Activated T-helper 1 cell treated with anti-CD3 and anti-CD28 coated beads, Interleukin-2, amount 50 U/mL, for 16 hours (primary cell): ENCODE measurements at places on chromosomes 2 and 18.

- no peak for DNase-seq
These were observed 164.3 kb upstream of the ARL4C start for GRCh38 chr2:234661175-234661574.

DNA sequence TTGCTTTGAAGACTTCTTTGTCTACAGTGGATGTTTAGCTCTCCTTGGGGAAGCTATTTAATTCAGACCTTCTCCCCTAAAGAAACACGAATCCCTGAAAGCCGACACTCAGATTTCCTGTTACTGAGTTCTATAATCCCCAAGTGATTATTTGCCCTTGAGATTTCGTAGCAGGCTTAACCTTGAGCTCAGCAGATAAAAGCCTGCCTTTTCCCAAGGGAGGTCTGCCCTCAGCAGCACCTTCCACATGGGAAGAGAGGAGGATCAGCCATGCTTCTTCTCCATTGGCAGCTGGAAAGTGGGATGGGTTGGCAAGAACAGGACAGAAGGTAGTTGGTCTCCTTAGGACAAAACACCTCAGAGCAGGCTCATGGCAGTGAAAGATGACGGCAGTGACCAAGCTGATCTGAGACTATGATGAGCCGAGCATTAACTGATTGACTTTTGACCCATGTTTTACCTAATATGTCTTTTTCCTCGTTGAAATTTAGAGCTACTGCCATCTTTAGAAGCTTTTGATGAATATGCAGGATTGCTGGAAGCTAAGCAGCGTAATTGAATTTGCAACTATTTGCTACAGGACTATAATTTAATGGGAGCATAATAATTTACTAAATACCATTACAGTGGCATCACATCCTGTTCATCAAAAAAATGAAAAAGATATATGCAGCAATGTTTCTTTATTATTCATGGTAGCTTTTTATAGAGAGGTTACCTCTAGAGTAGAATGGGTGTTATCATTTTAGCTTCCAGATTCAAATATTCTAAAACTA lies 511.1 kb upstream of the ID2 start:
- no peak for DNase-seq

DNA sequence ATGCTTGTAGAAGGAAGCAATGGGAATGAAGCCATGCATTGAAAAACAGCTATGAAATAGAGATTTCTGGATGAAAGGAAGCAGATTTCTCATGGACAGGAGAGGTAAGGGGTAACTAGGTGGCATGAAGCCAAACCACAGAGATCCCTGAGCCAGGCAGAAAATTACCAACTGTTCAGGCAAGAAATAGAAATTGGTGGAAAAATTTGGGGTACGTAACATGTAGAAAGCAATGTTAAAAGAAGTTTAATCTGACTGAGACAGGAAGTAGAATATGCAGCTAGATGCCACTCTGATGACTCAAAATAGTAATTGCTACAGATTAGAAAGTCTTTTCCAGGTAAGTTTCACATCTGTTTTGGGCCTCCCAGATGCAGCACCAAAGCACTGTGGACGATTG lies 928.5 kb upstream of the CELF4 start:
- DNase-seq = no peak

DNA sequence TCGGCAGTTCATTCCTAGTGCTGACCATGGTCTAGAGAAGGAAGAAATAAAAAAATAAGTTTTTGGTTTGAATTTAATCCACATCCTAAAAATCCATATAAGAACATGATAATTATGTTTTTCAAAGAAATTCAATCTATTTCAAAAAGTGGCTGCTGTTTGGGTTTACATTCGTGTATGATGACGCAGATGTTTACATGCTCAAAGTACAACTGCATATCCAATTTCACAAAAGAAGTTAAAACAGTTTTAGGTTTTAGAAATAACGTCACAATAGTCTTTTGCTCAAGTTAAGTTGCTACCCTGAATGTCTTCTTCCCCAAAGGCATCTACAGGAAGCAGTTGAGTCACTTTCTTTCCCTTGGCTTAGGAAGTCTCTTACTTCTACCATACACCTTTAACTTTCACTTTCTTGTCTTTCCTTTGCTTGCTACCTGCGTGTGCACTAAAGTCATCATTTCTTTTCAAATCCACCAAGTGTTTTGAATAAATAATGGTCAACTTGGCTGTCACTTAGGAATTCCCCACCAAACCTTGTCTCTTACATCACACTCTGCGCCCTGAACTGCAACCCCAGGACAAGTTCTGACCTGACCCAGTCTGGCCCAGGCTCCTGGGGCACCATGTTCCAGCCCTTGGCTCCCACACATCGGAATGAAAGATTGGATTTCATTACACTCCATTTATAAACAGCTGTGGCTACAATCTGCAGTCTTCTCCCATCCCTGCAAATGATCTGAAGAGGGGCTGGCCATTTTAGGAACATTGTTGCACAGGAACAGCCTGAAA lies 28.4 kb downstream of the FAM237A start:
- DNase-seq = no peak
